ENCODE measurements at places on chromosomes 6 and 20.
A peak's percentile ranks its signal among the peaks of the same experiment; 100 is the strongest.

GRCh38 chr6:84052204-84052882 is 18.8 kb downstream of the MRAP2 start:
- ATAC-seq: no peak

DNA sequence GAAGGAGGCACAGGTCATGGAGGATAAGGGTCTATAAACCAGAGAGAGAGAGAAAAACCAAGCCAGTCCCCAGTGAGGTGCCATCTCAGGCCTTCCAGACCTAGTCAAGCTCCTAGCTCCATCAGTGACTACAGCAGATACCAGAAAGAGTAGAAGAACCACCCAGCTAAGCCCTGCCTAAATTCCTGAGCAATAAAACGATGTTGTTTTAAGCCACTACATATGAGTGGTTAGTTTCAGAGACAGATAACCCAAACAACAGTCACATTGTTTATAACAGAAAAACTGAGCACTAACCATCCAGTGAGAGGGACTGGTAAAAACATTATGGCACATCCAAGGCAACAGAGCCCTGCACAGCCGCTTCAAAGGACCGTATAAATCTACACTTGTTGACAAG is 59.2 kb downstream of the BMP7 start:
- no peak for ATAC-seq

- ATAC-seq: no peak
Observed at GRCh38 chr6:3280091-3280490, 21.3 kb downstream of the PSMG4 start.

DNA sequence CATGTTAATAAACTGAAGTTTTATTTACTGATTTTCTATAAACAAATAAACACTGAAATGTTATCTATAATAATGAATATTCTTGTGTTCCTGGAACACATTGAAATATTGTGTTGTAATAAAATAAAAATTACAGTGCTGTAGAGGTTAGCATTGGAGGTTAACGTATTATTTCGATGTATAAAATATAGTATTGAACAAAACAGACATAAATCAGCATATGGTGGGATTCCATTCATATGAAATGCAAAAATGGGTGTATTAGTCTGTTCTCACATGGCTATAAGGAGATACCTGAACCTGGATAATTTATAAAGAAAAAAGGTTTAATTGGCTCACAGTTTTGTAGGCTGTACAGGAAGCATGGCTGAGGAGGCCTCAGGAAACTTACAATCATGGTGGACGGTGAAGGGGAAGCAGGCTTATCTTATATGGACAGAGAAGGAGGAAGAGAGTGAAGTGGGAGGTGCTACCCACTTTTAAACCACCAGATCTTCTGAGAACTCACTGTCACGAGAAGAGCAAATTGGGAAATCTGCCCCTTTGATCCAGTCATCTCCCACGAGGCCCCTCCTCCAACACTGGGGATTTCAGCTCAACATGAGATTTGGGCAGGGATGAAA is 24.6 kb upstream of the BMP6 start:
- ATAC-seq: no peak

- no peak for ATAC-seq
Observed at GRCh38 chr6:42279966-42280629, 62.4 kb upstream of the MRPS10 start.

DNA sequence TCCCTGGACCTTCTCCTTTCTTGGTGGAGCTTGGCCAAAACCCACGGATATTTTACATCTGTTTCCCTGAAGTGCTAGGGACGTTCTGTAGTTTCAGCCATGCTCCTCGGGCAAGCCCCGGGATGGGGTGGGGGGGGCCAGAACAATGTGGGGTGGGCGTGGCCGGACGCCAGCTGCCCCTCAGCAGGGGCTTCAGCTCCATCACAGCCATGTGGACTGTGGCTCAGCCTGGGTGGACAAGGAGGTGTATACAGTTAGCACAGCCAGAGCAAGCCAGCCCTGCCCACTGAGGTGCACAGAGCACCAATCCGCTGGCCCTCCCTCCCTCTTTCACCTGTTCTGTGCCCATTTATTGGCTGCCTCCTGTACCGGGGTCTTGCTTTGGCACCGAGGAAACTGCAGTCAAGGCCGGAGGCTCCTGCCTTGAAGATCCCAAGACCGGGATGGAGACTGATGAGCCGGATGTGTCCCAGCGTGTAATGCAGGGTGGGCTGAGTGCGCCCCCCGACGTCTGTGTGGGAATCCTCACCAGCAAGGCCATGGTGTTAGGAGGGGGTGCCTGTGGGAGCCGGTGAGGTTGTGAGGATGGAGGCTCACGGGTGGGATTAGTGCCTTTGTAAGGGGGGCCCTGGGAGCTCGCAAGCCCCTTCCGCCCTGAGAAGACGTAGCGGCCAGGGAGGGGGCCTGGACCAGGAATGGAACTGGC is 28.0 kb downstream of the FRMD1 start:
- no peak for ATAC-seq

DNA sequence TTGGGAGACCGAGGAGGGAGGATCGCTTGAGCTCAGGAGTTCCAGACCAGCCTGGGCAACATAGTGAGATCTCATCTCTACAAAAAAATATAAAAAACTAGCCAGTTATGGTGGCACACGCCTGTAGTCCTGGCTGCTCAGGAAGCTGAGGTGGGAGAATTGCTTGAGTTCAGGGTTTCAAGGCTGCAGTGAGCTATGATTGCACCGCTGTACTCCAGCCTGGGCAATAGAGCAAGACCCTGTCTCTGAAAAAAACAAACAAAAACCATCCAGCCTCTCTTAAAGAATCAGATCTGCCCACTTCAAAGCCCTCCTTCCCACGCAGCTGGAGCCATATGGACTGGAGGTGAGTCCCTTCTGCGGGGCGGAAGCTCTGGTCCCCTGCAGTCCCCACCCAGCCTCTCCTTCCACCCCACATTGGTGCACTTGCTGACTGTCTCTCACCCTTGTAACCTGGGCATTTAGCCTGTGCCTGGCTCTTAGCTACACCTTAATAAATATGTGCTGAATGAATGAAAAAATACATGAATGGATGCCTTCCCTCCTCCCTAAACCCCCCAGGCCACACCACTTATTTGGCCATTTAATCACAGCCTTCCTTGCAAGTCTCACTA is 7.2 kb upstream of the PARD6B start:
- no peak for ATAC-seq

GRCh38 chr20:46367234-46367633 is 39.2 kb downstream of the ELMO2 start:
- ATAC-seq: no peak

- ATAC-seq: peak; percentile 78
Observed at GRCh38 chr6:128754658-128755256, 128.2 kb upstream of the LAMA2 start.

GRCh38 chr20:63520504-63520933 is at the start of gene PPDPF:
Gene PPDPF, plus strand, starts transcription at chr20:63520765. Its CDS starts 544 bp downstream, at chr20:63521309.
- peak; percentile 89 for ATAC-seq

- ATAC-seq: peak; percentile 68
Observed at GRCh38 chr6:7617801-7618764, 28.1 kb downstream of the SNRNP48 start.

- ATAC-seq: no peak
Observed at GRCh38 chr20:40434122-40434521, 254.9 kb downstream of the MAFB start.

DNA sequence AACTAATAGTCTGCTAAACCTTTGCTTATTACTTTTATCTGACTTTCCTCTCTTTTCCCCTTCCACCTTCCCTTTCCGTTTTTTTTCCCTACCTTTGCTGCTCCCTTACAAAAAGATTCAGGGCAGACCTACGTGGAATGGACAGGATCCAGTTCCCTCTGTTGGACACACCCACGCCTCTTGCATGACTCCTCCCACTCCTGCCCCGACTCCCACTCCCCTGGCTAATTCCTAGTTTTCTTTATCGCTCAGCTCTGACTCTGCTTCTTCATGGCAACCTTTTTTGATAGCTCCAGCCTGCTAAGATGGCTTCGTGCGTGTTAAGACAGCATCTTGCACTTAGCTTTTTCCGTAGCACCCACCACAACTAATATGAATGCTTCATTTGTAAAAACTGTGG is 715.6 kb upstream of the NRSN1 start:
- no peak for ATAC-seq

DNA sequence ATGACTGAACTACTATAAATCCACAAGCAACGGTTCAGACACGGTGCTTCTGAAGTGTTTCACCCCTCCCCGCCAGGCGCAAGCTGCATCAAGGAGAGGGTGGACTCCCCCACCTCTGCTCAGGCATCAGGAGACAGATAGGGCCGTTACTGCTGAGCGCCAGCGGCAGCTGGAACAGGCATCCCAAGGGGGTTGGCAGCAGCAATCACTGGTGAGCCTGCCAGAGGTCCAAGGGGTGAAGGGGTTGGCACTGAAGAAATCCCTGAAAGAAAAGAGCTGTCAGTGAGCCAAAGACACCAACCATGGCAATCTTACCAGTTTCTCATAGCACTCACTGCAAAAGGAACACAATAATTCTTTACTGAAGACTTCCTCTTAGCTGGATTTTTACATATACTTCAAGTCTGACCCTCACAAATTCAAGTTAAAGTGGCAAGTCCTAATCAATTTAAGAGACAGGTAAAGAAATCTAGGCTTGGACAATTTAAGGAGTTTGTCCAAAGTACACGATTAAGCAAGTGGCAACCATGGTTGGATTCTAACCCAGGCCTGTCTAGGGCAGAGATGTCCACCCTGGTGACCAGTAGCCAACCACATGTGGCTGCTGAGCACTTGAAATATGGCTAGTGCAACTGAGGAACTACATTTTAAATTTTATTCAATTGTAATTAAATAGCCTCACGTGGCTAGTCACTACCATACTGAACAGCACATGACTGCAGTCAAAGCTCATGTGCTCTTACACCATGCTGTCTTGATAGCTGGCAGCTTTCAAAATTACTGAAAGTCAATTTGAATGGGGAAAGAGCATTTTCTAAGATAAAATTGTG is 21.7 kb upstream of the TBC1D20 start:
- no peak for ATAC-seq

GRCh38 chr6:167146977-167147376 is 10.8 kb downstream of the GPR31 start:
- ATAC-seq: no peak

- ATAC-seq: peak; percentile 55
Observed at GRCh38 chr20:4956200-4956810, 45.0 kb downstream of the SLC23A2 start.

GRCh38 chr6:5180636-5181035 is 80.1 kb downstream of the LYRM4 start:
- ATAC-seq: no peak

DNA sequence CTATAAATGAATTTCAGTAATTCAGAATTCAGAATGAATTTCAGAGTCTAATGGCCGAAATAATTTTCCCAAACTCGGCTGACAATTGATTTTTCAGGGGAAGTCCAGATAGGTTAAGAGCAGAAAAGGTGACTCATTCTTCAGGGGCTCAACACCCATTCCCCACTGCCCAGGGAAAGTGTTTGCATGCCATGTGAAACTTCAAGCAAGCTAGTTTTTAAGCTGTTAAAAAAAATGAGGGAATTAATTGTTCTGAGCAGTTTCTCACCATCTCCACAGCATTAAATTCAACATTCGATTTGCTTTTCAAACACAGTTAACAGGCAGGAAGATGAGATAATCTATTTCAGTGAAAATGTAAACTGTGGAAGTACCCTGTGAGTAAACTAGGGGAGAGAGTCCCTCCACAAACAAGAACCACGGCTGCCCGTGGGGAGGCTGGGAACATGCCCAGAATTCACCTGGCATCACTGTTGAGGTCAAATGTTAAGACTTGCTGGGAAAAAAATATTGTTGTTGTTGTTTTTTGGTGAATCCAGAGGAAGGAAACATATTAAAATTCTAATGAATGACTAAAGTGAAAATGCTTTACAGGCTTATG is 650.8 kb upstream of the AGPAT4 start:
- no peak for ATAC-seq

DNA sequence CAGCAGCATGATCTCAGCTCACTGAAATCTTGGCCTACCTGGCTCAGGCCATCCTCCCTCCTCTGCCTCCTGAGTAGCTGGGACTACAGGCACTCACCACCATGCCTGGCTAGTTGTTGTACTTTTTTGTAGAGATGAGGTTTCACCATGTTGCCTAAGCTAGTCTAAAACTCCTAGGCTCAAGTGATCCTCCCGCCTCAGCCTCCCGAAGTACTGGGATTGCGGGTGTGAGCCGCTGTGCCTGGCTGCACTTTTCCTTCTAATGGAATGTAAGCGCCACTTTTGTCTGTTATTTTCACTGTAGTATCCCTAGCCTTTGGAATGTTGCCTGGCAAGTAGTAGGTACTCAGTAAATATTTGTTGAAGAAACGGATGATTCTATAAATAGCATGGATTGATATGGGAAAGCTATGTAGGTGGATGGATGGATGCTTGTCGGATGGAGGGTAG is 10.4 kb upstream of the TRIB3 start:
- no peak for ATAC-seq

DNA sequence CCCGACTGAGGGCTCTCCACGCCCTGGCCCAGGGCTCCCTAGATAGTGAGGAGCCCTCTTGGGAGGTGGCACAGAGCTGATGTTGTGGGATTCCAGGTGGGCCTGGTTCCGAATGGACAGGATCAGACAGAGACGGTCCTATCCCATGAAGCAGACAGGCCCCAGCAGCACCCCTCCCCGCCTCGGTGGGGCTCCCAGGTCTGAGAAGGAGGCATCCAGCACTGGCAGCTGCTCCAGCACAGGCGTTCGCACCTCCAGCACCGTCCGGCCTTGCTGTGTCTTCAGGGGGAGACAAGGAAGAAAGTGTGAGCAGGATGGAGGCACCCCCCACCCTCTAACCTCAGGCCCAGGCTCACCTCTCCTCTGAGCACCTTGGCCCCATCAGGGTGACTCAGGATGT is 28.7 kb downstream of the COL11A2 start:
- no peak for ATAC-seq

DNA sequence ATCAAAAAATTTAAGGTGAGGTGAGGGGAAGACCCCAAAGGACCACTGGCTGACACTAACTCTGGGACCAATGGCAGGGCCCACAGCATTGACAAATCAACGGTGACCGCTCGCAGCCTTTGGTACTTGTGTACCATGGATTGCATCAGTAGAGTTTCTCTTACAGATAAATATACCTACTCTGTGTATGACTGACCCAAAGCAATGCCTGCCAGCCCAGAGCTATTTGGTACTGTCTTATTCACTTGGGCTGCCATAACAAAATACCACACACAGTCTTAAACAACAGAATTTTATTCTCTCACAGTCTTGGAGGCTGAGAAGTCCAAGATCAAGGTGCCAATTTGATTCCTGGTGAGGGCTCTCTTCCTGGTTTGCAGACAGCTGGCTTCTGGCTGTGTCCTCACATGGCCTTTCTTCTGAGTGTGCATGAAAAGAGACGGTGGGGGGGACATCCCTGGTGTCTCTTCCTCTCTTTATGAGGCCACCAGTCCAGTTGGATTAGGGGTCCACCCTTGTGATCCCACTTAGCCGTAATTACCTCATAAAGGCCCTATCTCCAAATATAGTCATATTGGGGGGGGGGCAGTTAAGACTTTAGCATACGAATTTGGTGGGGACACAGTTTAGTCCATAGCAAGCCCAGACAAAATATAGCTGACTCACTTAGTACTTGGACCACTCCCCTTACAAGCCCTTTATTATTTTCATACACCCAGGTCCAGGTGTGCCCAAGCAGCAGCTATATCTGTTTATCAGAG is 336.3 kb downstream of the CD83 start:
- ATAC-seq: no peak

- ATAC-seq: no peak
Observed at GRCh38 chr6:33912195-33912594, 108.4 kb upstream of the MLN start.

GRCh38 chr6:2528156-2528555 is 222.6 kb downstream of the MYLK4 start:
- no peak for ATAC-seq

GRCh38 chr20:52838510-52839241 is 133.5 kb upstream of the TSHZ2 start:
- ATAC-seq: no peak

GRCh38 chr20:55153001-55153645 is 677.7 kb downstream of the DOK5 start:
- ATAC-seq: no peak

GRCh38 chr6:84329516-84329915 is 102.1 kb upstream of the CEP162 start:
- no peak for ATAC-seq

All from stimulated activated memory B cell treated with anti-CD40 and anti-IgM and Interleukin-4, amounts not matched to agents 10 μg/mL and 1 μg/mL and 100 μg/mL, for 72 hours (primary cell).